Hematopoietic multipotent progenitor cell treated with erythropoietin and hydrocortisone succinate and interleukin-3 and kit ligand, for 15 days (in vitro differentiated cells): ENCODE measurements at places on chromosomes 5 and 9.

DNA sequence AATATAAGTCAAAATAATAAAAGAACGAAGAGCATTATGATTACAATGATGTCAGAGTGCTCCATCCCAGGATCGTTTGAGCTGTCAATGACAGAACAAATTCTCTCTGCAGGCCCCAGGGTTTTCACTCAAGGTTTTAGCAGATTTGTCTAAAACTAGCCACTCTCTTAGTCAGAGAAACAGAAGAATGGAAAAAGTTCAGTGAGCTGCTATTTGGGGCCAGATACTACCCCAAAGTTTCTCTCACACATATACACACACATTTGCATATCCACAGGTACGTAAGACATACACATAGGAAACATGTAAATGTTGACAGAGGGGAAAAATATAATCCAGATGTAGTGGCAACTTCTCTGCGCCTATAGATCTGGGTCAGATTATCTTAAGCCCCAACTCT, 76.3 kb upstream of the SEMA6A start:
- DNase-seq, result no peak

DNA sequence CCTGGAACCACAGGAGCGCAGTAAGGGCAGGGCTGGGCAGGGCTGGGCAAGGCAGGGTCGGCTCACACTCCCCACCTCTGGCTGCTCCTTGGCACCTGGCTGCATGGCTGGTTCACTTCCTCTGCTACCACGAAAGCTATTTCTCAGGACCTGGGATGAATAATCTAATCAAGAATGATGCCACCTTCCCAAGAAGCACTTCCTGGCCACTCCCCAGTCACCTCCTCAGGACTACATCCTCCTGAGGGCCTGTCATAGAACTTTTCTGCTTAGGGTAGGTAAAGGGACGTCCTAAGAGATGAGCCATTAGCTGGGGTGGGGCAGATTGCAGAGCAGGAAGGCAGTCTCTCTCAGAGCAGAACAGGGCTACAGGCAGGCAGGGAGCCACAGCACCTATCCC, 288.2 kb upstream of the MAP3K1 start:
- no peak for DNase-seq

DNA sequence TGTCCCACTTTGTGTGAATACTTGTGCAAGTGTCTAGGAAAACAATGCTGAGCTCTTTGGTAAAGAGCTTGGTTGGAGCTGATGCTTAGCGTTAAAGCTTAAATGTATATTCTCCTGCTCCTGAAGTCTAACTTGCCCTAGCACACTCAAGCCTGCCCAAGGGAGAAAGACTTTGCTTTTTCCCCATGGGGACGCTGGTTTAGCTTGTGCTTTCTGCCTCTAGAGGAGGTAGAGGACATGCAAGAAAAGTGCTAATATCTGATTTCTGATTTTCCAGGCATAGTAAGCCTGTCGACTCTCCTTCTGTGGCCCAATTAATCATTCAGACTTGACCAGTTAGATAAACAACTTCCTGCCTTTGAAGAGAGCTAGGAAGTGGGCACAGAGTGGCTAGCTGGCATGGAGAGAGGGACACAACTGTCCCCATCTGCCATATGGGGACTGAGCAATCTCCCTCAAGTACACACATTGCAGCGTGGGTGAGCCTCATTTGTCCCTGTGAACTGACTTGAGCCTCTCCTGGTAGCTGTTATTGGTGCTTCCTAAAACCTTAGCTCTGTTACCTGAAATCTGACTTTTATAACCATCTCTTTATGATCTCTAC, 348.4 kb downstream of the BRINP1 start:
- DNase-seq, result no peak

DNA sequence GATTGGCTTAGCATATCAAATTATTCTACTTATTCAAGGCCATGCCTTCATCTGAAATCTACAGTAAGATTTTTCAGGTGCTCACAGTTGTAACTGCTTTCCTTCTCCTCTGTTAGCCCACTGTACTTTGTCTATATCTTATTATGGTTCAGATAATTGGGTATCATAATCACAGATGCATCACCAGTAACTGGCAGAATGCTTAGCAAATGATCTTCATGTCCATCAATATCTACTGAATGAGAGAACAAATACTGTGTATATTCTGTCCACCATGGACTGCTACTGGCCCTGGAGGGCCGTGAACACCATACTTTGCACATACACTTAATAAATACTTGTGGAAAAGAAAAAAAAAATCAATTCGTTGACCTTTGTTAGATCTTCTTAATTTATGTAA, 96.2 kb downstream of the MEF2C start:
- DNase-seq, result no peak

DNA sequence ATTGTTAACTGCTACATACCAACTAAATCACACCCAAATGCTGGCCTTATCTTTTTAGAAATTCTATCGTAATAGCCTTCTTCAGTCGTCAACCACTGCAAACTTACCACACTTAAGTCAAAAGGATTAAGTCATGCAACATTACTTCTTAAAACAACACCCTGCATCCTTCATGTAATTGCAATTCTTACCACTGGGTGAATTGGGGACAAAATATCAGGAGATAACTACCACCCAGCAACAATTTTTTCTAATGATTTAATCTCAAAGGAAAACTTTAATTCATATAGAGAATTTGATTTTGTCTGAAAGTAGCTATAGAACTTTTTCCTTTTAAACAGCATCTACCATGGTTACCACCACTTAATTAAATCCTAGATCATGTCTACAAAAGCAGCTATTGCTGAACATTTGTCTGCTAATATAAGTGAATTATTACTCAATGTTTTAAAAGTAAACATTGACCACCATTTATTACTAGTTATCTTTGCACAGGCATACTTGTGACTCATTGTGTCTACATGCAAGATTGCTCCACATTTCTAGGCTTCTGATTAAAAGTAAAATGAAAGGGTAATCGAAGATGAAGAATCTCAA, 10.5 kb downstream of the MLLT3 start:
- DNase-seq, result no peak

DNA sequence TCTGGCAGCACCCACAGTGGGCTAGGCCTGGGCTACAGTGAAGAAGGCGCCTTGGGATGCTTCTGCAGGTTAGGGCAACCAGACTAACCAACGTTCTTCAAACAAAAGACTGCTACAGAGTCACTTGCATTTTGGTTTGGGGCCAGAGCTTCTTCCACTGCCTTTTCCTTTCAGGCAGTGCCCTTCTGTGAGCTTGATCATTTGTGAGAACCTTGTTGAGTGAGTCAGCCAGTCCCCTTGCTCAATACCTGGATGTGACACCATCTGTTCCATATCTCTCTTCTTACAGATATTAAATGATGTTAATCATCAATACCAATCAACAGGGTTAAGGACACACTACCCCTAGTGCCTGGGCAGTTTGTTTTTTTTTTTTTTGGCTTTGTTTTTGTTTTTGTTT, 46.5 kb upstream of the VDAC1 start:
- no peak for DNase-seq

DNA sequence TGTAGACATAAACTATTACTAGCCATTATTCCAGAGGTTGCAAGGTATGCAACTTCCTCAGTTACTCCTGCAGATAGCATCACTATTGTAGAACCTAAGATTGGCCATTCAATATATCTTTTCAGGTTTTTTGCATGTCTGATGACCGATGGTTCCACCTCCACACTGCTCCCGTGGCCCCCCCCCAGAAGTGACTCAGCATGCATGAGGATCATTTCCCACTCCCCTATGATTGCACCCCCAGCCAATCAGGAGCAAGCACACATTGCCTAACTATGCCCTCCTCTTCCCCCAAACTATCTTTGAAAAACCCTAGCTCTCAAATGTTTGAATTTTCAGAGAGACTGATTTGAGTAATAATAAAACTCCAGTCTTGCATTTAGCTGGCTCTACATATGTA, 601.4 kb upstream of the TLE4 start:
- no peak for DNase-seq

GRCh38 chr5:103411711-103412110, 150.9 kb downstream of the NUDT12 start:
- no peak for DNase-seq

- DNase-seq, result no peak
Measured at GRCh38 chr5:127652952-127653611, 4.2 kb downstream of the CTXN3 start.
